ENCODE measurements at places on chromosomes 12 and 14.

GRCh38 chr12:3727877-3728632 lies 24.9 kb downstream of the CRACR2A start:
- no peak for DNase-seq

DNA sequence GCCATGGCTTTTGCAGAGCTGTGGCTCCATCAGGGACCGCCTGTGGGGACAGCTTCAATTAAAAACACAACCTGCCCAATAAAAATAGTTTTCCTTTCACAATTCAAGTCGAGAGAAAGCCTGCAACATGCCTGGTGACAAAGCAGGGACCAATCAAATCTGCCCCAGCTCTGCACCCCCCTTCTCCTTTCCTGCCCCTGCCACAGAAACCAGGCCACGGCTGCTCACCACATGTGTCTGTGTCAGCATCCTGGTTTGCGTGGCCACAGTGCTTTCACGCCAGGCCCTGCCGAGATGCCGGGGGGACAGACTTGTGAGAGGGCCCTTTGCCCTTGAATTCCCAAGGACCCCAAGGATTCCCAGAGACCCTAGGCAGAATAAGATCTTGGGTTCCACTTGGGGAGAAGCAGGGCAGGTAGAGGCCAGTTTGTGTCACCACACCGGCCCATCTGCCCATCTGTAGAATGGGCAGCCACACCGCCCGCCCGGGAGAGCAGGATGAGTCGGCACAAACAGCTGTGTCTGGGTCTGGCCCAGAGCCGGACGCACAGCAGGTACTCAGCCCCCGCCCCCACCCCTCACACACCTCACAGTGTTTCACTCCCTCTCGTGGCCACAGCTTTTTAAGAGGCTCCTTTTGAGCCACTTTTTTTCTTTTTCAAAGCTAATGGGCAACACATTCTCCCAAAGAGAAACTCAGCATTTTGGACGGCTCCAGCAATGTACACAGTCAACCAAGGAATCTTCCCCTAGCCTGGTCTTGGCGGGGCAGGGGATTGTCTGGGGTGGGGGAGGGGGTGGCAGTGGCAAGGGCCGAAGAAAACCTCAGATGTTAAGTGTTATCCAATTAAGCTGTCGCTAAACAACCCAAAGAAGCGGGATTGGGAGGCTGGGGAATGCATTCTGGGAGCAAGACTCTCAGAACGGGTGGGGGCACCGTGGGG lies 41.5 kb downstream of the BCL11B start:
- no peak for DNase-seq

DNA sequence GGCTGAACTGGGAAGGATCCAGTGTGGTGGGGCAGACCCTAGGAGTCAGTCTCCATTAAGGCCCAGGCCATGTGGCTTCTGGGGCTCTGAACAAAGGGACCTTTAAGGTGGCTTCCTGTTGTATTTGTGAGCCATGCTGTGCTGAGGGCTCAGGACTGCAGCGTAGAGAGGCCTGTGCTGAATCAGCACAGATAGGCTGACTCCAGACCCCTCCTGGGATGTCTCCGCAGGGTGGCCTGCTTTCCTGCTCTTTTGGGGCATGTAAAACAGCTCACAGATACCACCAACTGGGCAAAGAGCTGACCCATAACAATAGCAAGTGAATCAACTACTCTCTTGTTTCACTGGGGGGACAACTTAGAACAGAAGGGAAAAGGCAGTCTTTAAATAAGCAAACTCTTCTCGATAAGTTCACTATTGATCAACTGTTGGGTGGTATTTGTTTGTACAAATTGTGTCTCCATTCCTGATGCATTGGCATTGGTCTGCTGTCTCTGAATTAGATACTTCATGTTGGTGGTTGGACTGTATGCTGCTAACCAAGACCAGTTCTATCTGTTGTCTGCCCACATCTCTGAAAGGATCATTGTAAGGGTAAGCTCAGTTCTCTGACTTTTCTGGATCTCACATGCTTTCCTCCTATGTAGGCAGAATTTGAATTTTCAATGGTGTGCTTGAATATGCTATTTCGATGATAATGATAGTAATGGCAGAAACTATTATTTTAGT lies 71.8 kb downstream of the MYRFL start:
- DNase-seq = no peak

DNA sequence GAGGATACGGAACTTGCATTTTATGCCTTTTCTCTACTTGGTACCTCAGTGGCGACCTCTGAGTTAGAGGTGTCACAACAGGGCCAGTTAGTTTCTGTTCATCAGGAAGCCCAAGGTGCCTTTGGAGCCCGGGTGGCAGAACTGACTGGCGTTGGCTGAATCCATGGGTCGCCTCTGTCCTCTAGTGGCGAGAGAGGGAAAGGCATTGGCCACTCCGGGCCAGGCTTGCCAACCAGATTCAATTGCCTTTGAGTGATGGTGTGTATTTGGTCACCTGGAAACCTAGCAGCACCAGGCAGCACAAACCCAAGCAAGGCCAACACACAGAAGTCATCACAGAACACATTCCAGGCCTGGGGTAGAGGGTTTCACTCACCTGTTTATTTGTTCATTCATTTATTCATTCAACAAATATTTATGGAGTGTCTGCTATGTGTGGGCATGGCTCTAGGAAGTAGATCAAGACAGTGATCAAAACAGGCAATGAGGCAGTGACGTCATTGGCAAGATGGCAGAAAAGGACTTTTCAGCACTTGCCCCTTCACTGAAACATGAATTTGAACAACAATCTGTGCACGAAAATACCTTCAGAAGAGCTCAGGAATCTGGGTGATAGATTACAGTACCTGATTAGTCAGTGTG lies 40.5 kb upstream of the KCNA5 start:
- no peak for DNase-seq

DNA sequence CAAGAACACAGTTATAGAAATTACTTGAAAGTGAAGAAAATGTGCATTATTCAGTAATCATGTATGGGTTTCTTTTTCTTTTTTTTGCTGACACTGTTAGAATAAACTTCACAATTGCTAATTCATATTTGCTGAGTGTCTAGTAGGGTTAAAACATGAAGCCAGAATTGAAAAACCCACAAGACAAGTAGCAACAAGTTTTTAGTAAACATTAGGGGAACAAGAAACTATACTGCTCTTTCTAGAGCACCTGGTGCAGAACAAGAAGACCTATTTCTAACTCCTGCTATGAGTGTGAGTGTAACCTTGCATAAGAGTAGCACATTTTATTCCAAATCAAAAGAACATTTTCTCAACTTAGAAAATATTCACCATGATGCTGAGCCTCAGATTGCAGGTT lies 83.2 kb downstream of the ITPR2 start:
- no peak for DNase-seq

GRCh38 chr14:22200977-22201605 lies 387.9 kb downstream of the DAD1 start:
- no peak for DNase-seq

- DNase-seq = no peak
Observed at GRCh38 chr14:54023027-54023426, 66.4 kb upstream of the BMP4 start.

GRCh38 chr12:44193281-44193680 lies 357.4 kb downstream of the TMEM117 start:
- DNase-seq = no peak

- no peak for DNase-seq
Observed at GRCh38 chr12:69150083-69150795, 89.1 kb upstream of the CPSF6 start.

DNA sequence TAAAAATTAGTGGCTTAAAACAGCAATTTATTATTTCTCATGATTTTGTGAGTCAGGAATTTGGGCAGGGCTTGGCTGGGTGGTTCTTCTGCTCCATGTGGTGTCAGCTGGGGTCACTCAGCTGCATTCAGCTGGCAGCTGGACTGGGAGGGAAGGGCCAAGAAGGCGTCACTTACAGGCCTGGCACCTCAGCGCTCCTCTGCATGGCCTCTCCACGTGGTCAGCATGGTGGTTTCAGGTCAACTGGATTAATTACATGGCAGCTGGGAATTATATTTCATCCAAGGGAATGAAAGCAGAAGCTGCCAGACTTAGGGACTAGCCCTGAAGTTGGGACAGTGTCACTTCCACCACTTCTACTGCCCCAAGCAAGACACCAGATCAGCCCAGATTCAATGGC lies 27.5 kb upstream of the IRF2BPL start:
- no peak for DNase-seq

GRCh38 chr12:80551897-80552296 lies 107.9 kb downstream of the PTPRQ start:
- DNase-seq = peak; percentile 89

DNA sequence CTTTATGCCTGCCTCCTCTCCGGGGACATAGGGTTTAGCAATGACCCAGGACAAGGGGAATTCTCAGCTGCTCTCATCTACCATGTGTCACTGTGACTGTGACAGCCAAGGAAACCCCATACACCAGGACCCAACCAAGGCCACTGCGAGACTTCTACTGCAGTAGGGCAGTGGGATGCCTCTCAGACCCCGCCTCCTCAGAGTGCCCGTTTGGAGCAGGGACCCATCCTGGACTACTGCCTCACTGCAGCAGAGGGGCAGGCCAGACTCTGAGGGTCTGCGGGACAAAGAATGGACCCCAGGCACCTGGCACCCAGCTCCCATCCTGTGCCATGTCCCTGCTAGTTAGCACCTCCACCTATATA lies 71.3 kb upstream of the DDX11 start:
- DNase-seq = no peak

DNA sequence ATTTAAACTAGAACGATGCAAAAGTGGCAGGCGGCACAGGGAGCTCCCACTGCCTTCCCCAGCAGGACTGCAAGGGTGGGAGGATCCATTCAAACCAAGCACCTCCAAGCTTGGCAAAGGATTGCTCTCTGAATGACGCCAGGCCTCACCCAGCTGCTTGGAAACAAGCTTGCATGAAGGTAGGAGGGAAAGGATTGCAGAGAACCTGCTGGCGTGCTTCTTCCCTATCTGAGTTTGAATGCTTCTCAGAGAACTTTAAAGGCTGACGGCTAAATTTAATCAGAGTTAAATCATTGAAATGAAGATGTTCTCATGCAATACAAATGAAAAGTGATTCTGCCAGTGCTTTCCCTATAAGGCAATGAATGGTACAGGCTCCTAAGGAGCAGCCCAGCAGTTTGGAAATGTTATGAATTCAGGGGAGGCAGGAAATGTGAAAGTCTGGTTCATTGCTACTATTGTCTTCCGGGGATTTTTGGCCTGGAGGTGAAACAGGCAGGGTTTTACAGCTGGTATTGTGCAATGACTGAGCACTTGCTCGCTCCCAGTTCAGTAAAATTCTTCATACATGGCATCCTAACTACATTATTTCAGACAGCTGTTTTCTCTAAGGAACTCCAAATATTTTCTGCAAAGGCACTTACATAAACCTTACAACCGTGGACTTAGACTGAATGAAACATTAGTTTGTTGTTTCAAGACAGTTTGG lies 31.9 kb upstream of the DUSP6 start:
- DNase-seq = peak; percentile 81

DNA sequence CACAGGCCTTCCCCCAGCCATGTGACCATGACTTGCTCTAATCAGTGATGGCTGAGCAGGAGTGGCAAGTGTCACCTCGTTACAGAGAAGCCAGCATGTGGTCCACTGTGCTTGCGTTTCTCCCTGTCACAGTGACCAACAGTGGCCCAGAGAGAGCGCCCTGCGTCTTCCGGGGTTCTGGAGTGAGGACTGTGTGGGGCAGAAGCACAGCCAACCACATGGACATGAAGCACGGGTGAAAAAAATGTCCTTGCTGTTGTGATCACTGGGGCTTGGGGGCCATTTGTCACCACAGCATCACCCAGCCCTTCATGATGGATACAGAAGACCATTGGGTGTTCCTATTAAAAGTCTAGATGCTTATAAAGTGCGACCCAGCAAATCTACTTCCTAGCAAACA lies 174.6 kb upstream of the C14orf180 start:
- DNase-seq = no peak

DNA sequence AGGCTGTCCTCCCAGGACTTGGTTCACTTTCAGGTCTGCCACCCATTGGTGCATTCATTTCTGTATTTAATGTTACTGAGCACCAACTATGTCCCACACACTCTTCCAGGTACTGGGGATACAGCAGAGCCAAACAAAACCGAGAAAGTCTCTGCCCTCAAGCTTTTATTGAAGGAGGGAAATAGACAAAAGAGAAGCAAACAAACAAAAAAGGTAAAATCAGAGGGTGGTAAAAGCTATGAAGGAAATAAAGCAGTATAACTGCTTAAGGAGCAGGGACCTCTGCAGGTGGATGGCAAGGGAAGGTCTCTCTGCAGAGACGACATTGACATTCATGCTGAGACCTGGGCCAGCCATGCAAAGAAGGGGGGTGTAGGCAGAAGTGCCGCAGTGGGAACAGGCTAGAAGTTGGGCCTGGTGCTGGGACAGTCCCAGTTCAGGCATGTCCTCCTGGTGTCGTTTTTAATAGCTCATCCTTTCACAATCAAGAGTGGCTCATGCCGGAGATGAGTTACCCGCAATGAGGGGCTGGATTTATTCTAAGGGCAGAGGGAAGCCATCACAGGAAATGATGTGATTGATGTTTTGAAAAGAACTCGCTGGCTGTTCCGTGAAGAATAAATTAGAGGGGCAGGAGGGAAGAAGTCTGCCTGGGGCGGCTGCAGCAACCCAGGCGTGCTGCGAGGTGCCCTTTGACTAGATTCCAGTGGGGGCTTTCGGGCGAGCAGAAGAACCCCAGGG lies 72.8 kb downstream of the IRF2BPL start:
- DNase-seq = no peak

DNA sequence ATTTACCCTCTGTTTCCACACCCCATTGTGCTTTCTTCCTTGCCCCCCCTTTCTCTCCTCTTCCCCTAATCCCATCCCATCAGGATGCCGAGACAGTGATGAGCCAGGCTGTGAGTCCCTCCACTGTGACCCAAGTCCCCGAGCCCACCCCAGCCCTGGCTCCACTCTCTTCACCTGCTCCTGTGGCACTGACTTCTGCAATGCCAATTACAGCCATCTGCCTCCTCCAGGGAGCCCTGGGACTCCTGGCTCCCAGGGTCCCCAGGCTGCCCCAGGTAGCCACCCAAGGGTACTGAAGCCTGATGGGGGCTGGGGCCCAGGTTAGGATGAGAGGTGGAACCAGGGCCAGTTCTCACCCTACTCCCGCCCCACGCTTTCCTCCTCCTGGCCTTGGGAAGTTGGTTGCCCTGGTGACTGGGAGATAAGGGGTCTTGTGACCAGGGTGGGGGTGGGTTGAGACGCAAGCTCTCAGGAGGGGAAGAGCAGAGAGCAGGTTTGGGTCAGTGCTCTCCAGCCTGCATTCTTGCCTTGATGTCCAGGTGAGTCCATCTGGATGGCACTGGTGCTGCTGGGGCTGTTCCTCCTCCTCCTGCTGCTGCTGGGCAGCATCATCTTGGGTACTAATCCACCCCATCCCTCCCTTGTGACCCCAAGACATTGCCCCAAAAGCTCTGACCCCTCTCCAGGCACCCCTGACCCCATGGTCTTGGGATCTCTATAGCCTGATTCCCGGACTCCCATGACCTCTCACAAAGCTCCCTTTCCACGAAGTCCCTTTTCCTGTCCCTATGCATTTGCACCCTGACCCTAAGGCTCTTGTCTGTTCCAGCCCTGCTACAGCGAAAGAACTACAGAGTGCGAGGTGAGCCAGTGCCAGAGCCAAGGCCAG lies 1.2 kb downstream of the AMHR2 start:
- no peak for DNase-seq

GRCh38 chr12:21223930-21224329 lies 92.9 kb downstream of the SLCO1B1 start:
- DNase-seq = no peak

- DNase-seq = no peak
Observed at GRCh38 chr14:85688006-85688405, 158.1 kb downstream of the FLRT2 start.

GRCh38 chr14:67436006-67436866 lies 24.3 kb upstream of the PLEK2 start:
- DNase-seq = no peak

Data from AG04449 (cell line).